ENCODE measurements at places on chromosomes 3 and 15.

DNA sequence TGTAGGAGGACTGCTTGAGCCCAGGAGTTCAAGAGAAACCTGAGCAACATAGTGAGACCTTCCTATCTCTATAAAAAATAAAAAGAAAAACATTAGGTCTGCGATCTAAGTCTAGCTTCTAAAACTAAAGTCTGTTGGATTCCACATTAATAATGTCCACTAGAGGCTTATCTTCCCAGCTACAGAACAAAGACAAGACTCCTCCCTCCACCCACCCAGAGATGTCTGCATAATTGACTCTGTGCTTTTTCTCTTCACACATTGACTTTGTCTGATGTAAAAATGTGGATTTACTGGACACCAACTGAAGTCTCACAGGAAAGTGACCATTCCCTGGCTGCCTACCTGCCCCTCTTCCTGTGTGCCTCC, 91.8 kb downstream of the ATP10A start:
- no peak for DNase-seq

- DNase-seq: peak; percentile 57
These were observed 301.6 kb upstream of the THBS1 start for GRCh38 chr15:39279311-39279710.

- no peak for DNase-seq
These were observed 826.3 kb downstream of the FHIT start for GRCh38 chr3:60424942-60425341.

- DNase-seq: no peak
These were observed 143.2 kb upstream of the LIPC start for GRCh38 chr15:58288592-58288991.

DNA sequence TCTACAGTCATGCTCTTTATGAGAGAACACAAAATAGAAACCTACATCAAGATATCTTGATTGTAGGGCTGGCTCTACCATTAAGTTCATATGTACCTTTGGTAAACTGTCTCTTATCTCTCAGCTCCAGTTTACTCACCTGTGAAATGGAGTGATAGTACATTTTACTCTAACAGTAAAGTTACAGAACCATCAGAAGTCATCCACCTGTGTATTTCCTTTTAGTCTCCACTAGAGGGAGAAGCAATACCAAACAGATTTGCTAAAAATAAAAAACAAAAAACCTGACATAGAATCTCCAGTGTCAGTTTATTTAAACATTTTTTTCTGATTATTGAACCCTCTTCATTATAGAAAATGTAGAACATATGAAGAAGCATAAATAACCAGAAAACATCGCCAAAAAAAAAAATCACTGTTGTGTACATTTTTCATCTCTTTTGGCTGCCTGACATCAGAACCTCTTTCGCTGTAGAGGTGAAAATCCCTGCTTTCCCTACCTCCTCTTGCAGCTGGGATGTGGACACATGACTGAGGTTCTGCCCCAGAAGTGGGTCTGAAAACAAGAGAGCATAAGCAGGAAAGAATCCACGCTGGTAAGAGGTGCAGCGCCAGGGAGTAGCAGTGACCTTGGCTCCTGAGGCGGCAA, 48.7 kb upstream of the WDR72 start:
- peak; percentile 3 for DNase-seq

- peak; percentile 36 for DNase-seq
These were observed 13.6 kb upstream of the COMMD2 start for GRCh38 chr3:149765762-149766334.

- DNase-seq: peak; percentile 40
These were observed 6.3 kb downstream of the TBL1XR1 start for GRCh38 chr3:177190756-177191681.

GRCh38 chr3:186940967-186941366, 10.6 kb downstream of the ST6GAL1 start:
- no peak for DNase-seq

DNA sequence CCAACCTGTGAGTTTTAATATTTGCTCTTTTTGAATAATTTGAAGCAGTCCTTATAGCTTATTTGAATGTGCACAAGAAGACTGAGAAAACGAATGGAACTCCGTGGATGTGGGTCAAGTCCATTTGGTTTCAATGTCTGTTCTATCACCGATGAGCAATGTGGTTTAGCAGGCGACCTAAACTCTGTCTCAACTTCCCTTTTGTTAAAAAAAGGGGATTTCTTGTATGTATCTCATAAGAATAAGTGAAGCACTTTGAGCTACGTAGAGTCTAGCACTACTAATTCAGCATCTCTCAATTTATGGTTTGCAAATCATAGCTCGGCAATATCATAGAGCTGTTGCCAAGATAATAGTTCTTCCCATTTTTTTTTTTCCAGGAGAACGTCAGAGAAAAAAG, 4.6 kb upstream of the SKIL start:
- no peak for DNase-seq

- peak; percentile 34 for DNase-seq
These were observed 566 bp downstream of the HMCES start for GRCh38 chr3:129278966-129279906.

GRCh38 chr15:67831363-67831762, 6.1 kb downstream of the SKOR1 start:
- DNase-seq: no peak

- peak; percentile 57 for DNase-seq
These were observed 76.3 kb upstream of the COL8A1 start for GRCh38 chr3:99562138-99562537.

- DNase-seq: no peak
These were observed 100.7 kb downstream of the RBMS3 start for GRCh38 chr3:29381595-29381994.

DNA sequence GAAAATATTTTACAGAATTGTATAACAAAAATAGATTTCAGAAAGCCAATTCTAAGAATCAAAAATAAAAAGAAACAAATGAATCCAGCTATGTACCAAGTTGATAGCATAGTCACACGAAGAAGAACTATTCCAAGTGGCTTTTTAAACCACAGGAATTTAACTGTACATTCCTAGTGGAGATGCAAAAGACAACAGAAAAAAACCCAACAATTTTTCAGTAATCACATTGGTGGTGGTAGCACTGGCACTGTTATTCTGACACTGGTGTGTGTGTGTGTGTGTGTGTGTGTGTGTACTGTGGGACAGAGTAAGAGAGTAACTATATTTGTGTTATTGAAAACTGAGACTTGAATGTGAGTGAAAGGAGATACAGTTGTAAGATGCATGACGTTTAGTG, 9.1 kb downstream of the BFSP2 start:
- DNase-seq: peak; percentile 39

GRCh38 chr15:86060674-86061073, 19.0 kb upstream of the AGBL1 start:
- DNase-seq: no peak

DNA sequence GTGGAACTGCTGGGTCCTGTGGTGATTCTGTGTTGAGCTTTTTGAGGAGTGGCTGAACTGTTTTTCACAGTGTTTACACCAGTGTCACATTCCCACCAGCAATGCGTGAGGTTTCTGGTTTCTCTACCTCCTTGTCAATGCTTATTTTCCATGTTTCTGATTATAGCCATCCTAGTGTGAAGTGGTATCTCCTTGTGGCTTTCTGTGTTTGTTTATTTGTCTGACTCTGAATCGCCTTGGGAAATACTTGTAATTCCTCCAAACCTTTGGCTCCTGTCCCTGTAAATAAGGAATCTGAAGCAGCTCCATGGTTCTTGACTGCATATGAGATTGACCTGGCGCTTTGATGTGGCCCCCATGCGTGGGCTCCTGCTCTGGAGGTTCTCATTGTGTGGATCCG, 20.6 kb downstream of the FAN1 start:
- DNase-seq: peak; percentile 13

DNA sequence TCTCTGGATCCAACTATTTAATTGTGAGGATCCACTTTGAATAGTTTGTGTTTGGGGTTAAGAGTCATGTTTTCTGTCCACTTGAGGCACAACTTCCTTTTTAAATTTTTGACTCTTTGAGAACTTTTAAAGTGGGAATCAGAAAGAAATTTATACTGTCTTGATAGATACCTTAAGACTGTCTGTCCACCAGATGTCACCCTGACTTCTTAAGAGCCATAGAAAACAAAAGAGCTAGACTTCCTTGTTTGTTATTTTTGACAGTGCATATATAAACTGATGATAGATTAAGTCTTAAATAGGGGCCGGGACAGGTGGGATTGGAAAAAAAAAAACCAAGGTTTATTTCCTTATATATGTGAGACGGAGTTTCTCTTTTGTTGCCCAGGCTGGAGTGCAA, 52.1 kb upstream of the WDR72 start:
- DNase-seq: no peak
